A549 treated with CpdA at 1 μM for 4 hours (cell line): ENCODE measurements at places on chromosomes 3 and 15. TPM values are rescaled to one million over a fixed set of nuclear protein-coding genes. Genes with fewer than 3 reads are reported as not detected.

Gene ISLR2
- 0.13 to 0.27 TPM (median 0.15 TPM) in 5 replicates for total RNA-seq

Gene MYO5A
- total RNA-seq, result 19.7 to 31.4 TPM (median 25.2 TPM) in 5 replicates

Gene TMA7
- 260 to 415 TPM (median 305 TPM) in 5 replicates for total RNA-seq

Gene NAALADL2
- 0.11 to 0.40 TPM (median 0.34 TPM) in 3 of 5 replicates, not detected in the others for total RNA-seq

Gene GPR171
- not detected in 5 replicates for total RNA-seq

Gene ACOX2
- 6.7 to 13.0 TPM (median 10.9 TPM) in 5 replicates for total RNA-seq

Gene WDR53
- 8.8 to 11.4 TPM (median 10.4 TPM) in 5 replicates for total RNA-seq

Gene CPNE4
- total RNA-seq, result 4.1 to 6.4 TPM (median 5.0 TPM) in 5 replicates

Gene SI
- total RNA-seq, result not detected in 5 replicates
